ENCODE measurements at places on chromosomes 11 and 22. TPM values are rescaled to one million over a fixed set of nuclear protein-coding genes. Genes with fewer than 3 reads are reported as not detected.

DNA sequence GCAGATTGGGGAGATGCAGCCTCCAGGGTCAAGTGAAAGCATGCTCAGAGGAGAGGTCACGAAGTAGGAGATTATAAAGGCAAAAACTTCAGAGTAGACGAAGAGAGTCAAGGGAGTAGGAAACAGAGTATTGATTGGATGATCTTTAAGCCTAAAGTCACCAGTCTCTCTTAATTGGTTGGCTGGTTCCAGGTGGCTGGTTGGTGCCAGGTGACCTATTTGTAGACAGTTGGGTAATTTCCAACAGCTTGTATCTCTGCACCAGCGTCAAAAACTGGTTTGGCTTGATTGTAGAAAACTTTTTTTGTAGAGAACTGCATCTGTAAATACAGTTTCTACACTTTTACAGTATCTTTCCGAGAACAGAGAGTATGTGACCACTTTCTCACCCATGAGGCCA lies 75.7 kb upstream of the CCDC90B start:
- H3K36me3 ChIP-seq, result no peaks in the 10 kb centered on the region
- H3K27ac ChIP-seq, result no peak overlapping the region
- no peak for DNase-seq
- H3K4me1 ChIP-seq, result no peaks in the 10 kb centered on the region
- H3K27me3 ChIP-seq, result peaks cover 1% of the 10 kb centered on the region
- H3K4me3 ChIP-seq, result no peak overlapping the region

- peaks cover 5% of the 10 kb centered on the region for H3K36me3 ChIP-seq
- H3K4me3 ChIP-seq, result no peak overlapping the region
- DNase-seq, result no peak
- no peak overlapping the region for H3K27ac ChIP-seq
- no peaks in the 10 kb centered on the region for H3K27me3 ChIP-seq
Measured at GRCh38 chr11:8656291-8656690, 26.2 kb downstream of the TRIM66 start.

DNA sequence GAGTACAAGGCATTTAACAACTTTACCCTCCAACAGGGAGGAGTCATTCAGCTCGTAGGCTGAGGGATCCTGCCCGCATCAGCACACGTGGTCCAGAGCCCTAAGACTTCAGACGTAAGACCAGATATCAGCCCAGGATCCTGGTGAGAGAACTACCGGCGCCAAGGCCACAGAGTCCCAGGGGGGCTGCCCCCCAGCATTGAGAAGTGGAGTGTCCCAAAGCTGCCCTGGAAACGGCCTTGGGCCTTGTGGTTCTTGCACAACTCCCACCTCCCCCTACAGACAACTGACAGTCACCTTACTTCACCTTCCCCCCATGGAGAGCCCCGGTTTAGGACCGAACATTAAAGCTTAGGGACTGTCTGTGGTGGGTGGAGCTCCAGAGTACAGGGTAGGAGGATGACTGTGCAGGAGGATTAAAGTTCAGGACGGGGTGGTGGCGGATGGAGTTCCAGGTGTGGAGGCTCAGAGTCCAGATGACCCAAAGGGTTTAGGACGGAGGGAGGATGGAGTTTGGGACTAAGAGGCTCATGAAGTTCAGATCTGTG lies 1.0 kb downstream of the C11orf91 start:
- no peak for DNase-seq
- H3K36me3 ChIP-seq, result no peaks in the 10 kb centered on the region
- H3K4me1 ChIP-seq, result peaks cover 61% of the 10 kb centered on the region
- H3K27me3 ChIP-seq, result no peaks in the 10 kb centered on the region
- peak overlapping the region; percentile 81 for H3K27ac ChIP-seq

DNA sequence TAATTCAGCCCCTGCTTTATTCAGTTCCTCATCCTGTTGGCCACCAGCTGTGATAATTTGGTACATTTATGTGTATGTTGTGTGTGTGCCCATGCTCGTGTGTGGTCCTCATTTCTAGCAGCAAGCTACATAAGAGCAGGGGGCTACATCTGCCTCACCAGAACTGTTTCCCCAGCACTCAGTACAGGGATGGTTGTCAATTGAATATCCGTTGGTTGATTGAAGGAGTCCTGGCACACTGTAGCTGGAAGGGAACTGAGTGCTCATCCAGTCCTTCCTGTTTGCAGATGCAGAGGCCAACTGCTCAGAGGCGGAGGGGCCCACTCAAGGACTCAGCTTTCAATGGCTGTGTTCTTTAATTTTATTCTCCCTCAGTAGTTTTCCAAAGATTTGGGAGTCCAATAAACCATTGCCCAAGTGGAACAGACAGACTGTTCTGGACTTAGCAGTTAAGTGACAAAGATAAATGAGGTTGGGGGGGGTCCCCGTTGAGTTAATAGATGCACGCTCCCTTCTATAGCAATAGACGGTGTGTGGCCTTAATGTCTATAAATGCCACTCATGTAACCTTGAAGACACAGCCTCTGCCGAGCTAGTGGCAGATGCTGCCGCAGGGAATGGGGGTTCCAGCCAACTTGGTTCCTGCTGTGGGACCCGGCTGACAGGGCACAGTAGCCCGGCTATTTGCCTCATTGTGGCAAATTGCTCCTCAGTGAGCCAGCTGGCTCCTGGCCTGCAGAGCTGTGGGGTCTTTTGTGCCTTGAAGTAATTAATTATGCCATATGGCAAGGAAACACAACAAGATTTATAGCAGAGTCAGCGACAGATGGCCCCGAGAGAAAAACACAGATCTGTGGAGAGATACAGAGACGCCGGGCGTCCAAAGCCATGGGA lies 71.4 kb upstream of the GRK3 start:
- no peak overlapping the region for H3K27ac ChIP-seq
- H3K4me1 ChIP-seq, result peaks cover 25% of the 10 kb centered on the region
- peaks cover 23% of the 10 kb centered on the region for H3K36me3 ChIP-seq
- no peaks in the 10 kb centered on the region for H3K27me3 ChIP-seq
- H3K4me3 ChIP-seq, result no peak overlapping the region

DNA sequence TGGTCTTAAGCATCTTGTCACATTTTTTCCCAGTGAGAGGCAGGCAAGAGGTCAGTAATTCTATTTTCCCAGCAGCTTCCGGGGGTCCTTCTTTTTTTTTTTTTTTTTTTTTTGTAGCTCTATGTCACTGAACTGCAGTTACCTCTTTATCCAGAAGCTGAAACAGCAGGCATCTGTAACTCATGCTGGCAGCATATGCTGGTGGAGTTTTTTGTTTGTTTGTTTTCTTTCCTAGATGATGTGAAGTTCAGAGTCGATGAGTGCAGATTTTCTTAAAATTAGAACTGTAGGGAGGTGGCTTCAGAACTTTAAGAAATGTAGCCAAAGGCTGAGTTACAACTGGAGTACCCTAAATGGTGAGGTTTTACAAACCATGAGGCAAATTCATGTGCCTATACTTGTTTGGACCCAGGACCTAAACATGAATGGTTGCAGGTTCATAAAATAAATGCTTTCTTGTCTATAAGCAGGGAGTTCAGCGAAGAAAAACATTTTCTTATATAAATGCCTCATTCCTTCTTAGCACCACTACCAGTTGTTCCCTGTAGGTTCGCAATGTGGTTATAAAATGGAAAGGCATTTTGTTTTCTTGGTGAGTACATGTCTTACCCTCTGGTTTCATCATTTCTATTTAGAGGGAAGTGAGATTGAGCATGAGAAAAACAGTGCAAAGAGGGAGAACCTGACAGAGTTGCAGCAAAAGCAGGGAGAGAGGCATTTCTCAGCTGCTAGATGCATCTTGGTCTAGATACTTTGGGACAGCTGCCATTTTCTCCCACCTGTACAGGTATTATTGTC lies 84.0 kb downstream of the TRIM44 start:
- peaks cover 9% of the 10 kb centered on the region for H3K36me3 ChIP-seq
- peak overlapping the region; percentile 73 for H3K27ac ChIP-seq
- DNase-seq, result no peak
- no peaks in the 10 kb centered on the region for H3K27me3 ChIP-seq

- H3K27me3 ChIP-seq, result no peaks in the 10 kb centered on the region
- peak overlapping the region; percentile 55 for H3K27ac ChIP-seq
- H3K4me3 ChIP-seq, result no peak overlapping the region
- no peaks in the 10 kb centered on the region for H3K36me3 ChIP-seq
Measured at GRCh38 chr11:122601141-122602125, 54.1 kb upstream of the UBASH3B start.

DNA sequence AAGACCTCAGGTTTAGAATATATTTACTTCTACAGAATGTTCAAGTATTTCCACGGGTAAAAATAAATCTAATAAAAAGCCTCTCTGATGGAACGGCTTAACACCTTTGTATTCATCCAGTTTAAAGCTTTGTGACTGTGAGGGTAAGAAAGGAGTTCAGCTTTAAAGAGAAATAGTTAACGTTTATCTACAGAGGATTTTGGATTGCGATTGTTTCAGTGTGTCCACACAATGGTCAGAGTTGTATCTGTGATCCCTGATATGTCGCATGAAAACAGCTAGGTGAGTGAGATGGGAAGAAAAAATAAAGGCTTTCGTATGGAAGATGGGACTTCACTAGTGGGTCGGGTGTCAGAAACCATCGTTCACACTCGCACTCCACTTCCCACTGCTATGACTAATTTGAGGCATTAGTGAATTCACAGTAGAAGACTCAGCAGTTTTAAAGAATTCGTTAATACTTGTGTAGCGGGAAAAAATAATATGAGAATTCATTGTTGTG lies 1.6 kb downstream of the APLP2 start:
- peaks cover 29% of the 10 kb centered on the region for H3K4me1 ChIP-seq
- peak overlapping the region; percentile 70 for H3K4me3 ChIP-seq
- H3K27me3 ChIP-seq, result no peaks in the 10 kb centered on the region
- peak overlapping the region; percentile 86 for H3K27ac ChIP-seq

DNA sequence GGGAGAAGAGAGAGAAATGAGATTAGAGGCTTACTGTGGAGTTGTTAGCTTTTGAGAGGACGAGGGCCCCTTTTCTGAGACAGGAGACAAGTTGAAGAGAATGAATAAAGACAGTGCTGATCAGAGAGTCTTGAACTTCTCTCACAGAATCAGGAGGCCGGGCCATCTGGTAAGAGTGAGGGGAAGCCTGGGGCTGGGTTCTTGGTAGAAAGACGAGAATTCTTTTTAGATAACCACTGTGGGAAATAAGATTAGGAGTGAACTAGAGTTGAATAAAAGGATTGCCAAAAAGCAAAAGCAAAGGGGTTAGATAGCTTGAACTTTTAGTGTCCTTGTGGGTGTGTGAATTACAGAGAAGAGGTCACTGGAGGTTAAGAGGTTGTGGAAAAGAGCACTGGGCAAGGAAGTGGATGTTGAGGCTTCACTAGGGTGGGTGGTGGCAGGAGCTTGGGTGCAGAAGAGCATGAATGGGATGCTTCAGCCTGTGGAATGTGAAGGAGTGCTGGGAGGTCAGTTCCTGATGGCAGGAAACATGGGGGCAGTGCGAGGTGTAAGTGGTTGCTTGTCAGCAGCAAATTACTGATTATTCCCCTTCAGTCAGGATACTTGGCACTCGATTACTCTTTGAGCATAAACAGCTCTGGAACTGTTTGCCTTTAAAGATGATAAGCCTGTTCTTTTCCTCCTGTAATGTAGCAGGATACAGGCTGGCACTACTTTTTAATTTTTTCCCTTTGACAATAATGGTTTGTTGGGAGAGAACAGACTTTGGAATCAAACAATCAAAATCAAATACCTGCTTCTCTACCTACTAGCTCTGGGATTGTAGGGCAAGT lies 98.3 kb downstream of the ARHGAP42 start:
- no peak overlapping the region for H3K27ac ChIP-seq
- DNase-seq, result no peak
- peaks cover 15% of the 10 kb centered on the region for H3K4me1 ChIP-seq

DNA sequence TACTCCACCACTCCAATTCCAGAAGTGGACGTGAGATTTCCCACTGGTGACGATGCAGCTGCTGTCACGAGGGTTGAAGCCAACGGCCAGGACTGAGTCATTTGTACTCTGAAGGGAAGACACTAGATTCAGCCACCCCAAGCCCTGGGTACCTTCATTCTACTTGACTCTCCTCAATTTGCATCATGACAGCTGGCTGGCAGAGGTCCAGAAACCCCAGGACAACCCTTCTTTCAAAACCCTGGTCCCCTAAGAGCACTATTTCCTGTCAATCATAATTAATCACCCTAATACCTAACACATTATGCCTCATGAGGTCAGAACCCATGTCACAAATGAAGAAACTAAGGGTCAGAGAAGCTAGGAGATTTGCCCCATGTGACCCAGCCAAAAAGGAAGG lies 4.9 kb downstream of the EML3 start:
- H3K27me3 ChIP-seq, result no peaks in the 10 kb centered on the region
- DNase-seq, result no peak
- peaks cover 29% of the 10 kb centered on the region for H3K4me1 ChIP-seq
- no peak overlapping the region for H3K4me3 ChIP-seq
- peaks cover 10% of the 10 kb centered on the region for H3K36me3 ChIP-seq

DNA sequence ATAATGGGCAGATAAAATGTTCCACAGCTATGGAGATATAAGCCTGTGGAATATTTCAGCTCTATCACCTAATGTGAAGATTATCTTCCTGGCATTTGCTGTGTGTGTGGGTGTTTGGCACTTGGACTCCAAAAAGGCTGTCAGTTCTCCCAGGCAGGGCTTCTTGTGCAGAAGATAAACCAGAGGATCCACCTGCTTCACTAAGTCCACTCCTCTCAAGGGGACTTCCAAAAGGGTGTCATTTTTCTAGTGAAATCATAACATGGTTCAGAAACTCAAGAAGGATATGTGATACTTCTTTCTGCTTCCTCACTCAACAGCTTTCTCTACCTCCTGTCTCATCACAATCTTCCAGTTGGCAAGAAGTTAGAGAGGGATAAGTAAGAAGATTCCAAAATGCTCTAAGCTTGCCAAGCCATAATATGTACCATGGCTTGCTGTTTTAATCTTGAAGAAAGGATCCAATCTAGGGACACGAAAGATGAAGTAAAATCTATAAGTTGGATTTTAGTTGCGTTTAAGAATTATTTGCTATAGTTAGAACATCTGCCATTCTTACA lies 206.2 kb upstream of the MTMR2 start:
- no peak overlapping the region for H3K27ac ChIP-seq
- no peaks in the 10 kb centered on the region for H3K27me3 ChIP-seq
- peaks cover 26% of the 10 kb centered on the region for H3K4me1 ChIP-seq
- DNase-seq, result no peak
- no peak overlapping the region for H3K4me3 ChIP-seq
- no peaks in the 10 kb centered on the region for H3K36me3 ChIP-seq

GRCh38 chr11:79192836-79193235 lies 248.0 kb downstream of the TENM4 start:
- peaks cover 4% of the 10 kb centered on the region for H3K27me3 ChIP-seq
- no peak overlapping the region for H3K4me3 ChIP-seq
- H3K36me3 ChIP-seq, result peaks cover 2% of the 10 kb centered on the region
- DNase-seq, result no peak
- H3K4me1 ChIP-seq, result no peaks in the 10 kb centered on the region

GRCh38 chr11:77113382-77114088 lies 10.9 kb downstream of the OMP start:
- peaks cover 15% of the 10 kb centered on the region for H3K4me1 ChIP-seq
- no peaks in the 10 kb centered on the region for H3K36me3 ChIP-seq
- peak overlapping the region; percentile 22 for H3K27ac ChIP-seq
- DNase-seq, result no peak
- no peak overlapping the region for H3K4me3 ChIP-seq
- no peaks in the 10 kb centered on the region for H3K27me3 ChIP-seq

DNA sequence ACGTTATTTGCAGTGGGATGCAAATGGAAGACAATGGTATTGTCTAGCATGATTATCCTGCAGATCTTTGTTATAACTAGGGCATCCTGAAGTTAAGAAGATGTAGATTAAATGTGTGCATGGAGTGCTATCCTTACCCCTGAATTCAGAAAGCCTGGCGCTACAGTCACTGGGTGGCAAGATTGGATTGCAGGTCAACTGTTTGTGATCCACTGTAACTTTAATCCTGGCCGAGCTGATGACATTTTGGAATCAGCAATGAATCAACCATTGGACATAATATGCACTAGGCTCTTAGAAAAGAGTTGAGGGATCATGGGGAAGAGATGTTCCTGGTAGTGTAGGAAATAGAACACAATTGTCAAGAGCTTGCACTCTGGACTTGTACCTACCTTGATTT lies 25.1 kb downstream of the SEZ6L start:
- DNase-seq, result no peak
- no peaks in the 10 kb centered on the region for H3K36me3 ChIP-seq

The CREB3L1 gene
- 83.1 TPM for total RNA-seq

The CHRM1 gene
- total RNA-seq, result not detected

All from chondrocyte (in vitro differentiated cells).